ENCODE measurements at places on chromosomes 11 and 22.

DNA sequence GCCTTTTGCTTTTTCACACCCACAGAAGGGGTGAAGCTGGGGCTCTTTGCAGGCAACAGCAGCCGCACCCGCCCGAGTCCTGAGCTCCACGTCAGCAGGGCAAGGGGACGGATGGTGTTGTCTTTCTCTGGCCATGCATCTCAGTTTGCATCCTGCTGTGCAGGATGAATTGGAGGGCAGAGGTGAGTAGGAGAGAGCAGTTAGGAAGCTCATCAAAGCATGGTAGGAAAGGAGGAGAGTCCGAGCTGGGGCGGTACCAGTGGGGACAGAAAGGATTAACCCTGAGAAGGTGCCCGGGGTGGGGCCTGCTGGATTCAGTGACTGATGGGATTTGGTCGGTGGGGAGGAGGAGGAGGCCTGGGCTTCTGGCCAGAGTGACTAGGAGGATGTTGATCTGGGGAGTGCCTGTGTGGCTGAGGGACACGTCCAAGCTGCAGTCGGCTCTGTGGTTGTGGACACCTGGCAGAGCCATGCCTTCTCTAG lies 14.6 kb downstream of the FAM83F start:
- peaks cover 24% of the 10 kb centered on the region for H3K27me3 ChIP-seq
- ATAC-seq: no peak
- H3K36me3 ChIP-seq: no peaks in the 10 kb centered on the region
- peaks cover 10% of the 10 kb centered on the region for H3K4me1 ChIP-seq

DNA sequence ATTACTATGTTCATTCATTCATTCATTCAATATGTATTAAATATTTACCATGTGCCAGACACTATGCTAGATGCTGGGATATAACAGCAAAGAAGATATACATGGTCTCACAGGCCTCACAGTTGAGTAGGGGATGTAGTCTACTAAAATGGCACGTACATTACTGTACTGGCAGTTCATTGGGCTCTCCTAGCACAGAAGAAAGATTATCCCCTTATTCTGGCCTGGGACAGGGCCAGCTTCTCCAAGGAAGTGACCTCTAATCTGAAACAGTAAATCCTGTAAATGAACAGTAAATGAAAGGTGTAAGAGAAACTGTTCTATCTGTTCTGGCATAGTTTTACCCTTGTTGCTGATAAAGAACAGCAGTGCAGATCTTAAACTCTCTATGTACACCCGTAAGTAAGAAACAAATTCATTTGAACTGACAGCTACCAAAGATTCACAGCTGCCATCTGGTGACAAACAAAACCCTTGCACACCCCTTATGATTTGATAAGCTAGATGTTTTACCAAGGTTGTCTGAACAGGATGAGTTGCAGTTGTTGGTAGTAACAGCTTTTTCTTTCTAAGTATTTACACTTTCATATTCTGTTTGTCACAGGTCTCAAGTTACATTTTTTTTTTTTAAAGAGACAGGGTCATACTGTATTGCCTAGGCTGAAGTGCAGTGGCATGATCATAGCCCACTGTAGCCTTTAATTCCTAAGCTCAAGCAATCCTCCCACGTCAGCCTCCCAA lies 263.1 kb downstream of the TMEM135 start:
- no peak overlapping the region for H3K27ac ChIP-seq
- peaks cover 6% of the 10 kb centered on the region for H3K36me3 ChIP-seq

DNA sequence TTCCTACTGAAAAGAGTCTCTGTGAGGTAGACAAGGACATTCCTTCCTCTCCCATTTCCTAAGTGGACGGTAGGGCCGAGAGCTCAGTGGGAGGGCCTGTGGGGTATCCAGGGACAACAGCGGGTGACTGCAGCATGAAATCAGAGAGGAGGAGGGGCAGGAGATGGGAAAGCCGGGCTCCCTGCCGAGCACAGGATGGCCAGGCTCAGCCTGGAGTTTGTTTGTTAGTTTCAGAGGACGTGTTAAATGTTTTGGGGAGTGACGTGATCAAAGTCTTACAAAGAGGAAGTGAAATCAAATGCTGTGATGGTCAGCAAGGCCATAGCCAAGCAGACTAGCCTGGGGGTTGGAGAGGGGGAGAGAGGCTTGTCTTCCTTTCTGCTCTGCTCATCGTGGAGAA lies 152.7 kb downstream of the ADAMTS15 start:
- H3K4me3 ChIP-seq: no peak overlapping the region
- ATAC-seq: no peak
- H3K27ac ChIP-seq: no peak overlapping the region
- H3K27me3 ChIP-seq: no peaks in the 10 kb centered on the region
- no peaks in the 10 kb centered on the region for H3K4me1 ChIP-seq

GRCh38 chr11:110928391-110928790 lies 216.2 kb upstream of the ARHGAP20 start:
- H3K27ac ChIP-seq: no peak overlapping the region
- no peaks in the 10 kb centered on the region for H3K4me1 ChIP-seq
- H3K27me3 ChIP-seq: no peaks in the 10 kb centered on the region

GRCh38 chr11:75276186-75276585 lies 35.6 kb downstream of the TPBGL start:
- H3K27me3 ChIP-seq: no peaks in the 10 kb centered on the region
- no peak for ATAC-seq
- H3K4me1 ChIP-seq: peaks cover 30% of the 10 kb centered on the region
- peak overlapping the region; percentile 95 for H3K27ac ChIP-seq
- no peaks in the 10 kb centered on the region for H3K36me3 ChIP-seq

- H3K27ac ChIP-seq: no peak overlapping the region
- no peaks in the 10 kb centered on the region for H3K36me3 ChIP-seq
- H3K4me3 ChIP-seq: no peak overlapping the region
- peaks cover 27% of the 10 kb centered on the region for H3K27me3 ChIP-seq
- H3K4me1 ChIP-seq: no peaks in the 10 kb centered on the region
Measured at GRCh38 chr11:112889446-112889845, 71.8 kb upstream of the NCAM1 start.

- H3K27me3 ChIP-seq: no peaks in the 10 kb centered on the region
- no peak overlapping the region for H3K4me3 ChIP-seq
- ATAC-seq: no peak
- no peaks in the 10 kb centered on the region for H3K4me1 ChIP-seq
- no peaks in the 10 kb centered on the region for H3K36me3 ChIP-seq
Measured at GRCh38 chr11:38461751-38462150, 1863.7 kb upstream of the RAG2 start.

GRCh38 chr22:35192129-35192918 lies 65.0 kb upstream of the HMGXB4 start:
- H3K36me3 ChIP-seq: no peaks in the 10 kb centered on the region
- H3K27me3 ChIP-seq: peaks cover 10% of the 10 kb centered on the region
- no peaks in the 10 kb centered on the region for H3K4me1 ChIP-seq
- no peak overlapping the region for H3K4me3 ChIP-seq
- ATAC-seq: no peak

DNA sequence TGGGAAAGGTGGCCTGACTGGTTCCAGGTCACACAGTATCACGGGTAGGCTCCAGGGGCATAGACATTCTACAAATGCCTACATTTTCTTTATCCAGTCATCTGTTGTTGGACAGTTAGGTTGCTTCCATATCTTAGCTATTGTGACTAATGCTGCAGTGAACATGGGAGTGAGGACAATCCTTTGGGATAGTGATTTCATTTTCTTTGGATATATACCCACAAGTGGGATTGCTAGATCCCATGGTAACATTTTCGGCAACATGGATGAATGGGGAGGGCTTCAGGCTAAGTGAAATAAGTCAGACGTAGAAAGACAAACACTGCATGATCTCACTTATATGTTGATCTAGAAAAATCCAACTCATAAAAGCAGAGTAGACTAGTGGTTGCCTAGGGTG lies 744.3 kb downstream of the NTM start:
- no peaks in the 10 kb centered on the region for H3K4me1 ChIP-seq
- H3K36me3 ChIP-seq: no peaks in the 10 kb centered on the region
- ATAC-seq: no peak
- peaks cover 3% of the 10 kb centered on the region for H3K27me3 ChIP-seq
- no peak overlapping the region for H3K27ac ChIP-seq
- no peak overlapping the region for H3K4me3 ChIP-seq

DNA sequence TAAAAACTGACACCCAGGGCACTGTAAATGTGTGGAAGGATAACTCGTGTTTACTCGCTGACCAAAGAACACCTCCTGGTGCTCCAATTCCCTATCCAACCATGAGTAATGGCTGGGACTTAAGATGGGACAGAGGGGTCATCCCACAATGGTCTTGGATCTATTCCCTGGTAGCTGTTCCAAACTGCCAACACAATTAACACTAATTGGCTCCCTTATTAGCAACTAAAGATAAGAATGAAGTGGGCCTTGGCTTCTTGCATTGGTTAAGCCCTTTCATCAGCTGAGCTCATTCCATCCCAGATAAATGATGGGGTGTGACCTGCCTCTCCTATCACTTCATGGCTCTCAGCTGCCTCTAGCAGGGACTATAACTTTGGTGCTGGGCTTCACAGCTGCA lies 1.5 kb upstream of the SIK3 start:
- H3K27ac ChIP-seq: peak overlapping the region; percentile 99
- no peak for ATAC-seq

- H3K27me3 ChIP-seq: no peaks in the 10 kb centered on the region
- ATAC-seq: peak; percentile 66
- H3K36me3 ChIP-seq: peaks cover 91% of the 10 kb centered on the region
- peak overlapping the region; percentile 96 for H3K4me3 ChIP-seq
- H3K4me1 ChIP-seq: peaks cover 11% of the 10 kb centered on the region
Measured at GRCh38 chr11:72813740-72814285, 398 bp upstream of the ATG16L2 start.

DNA sequence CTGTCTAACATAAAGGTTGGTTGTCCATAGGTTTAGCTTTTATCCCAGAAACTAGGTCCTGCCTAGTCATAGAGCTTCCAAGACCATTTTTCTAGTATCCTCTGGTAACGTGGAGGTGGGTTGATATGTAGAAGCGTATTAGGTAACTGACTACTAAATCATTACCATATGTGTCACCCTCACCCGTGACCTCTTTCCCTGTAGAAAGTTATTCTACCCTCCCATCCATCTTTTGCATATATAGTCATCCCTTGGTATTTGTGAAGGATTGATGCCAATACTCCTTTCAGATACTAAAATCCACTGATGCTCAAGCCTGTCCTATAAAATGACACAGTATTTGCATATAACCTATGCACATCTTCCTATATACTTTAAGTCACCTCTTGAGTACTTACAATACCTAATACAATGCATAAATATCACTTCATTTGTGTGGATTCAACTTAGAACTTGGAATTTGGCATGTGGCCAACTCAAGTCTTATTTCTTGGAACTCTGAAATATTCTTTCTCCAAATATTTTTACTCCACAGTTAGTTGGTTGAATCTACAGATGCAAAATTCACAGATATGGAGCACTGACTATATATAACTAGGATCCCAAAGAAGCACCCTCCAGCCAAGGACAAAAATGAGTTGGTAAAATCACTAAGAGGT lies 497.0 kb upstream of the TENM4 start:
- no peaks in the 10 kb centered on the region for H3K36me3 ChIP-seq
- ATAC-seq: no peak
- H3K27me3 ChIP-seq: no peaks in the 10 kb centered on the region
- no peaks in the 10 kb centered on the region for H3K4me1 ChIP-seq
- H3K4me3 ChIP-seq: no peak overlapping the region

DNA sequence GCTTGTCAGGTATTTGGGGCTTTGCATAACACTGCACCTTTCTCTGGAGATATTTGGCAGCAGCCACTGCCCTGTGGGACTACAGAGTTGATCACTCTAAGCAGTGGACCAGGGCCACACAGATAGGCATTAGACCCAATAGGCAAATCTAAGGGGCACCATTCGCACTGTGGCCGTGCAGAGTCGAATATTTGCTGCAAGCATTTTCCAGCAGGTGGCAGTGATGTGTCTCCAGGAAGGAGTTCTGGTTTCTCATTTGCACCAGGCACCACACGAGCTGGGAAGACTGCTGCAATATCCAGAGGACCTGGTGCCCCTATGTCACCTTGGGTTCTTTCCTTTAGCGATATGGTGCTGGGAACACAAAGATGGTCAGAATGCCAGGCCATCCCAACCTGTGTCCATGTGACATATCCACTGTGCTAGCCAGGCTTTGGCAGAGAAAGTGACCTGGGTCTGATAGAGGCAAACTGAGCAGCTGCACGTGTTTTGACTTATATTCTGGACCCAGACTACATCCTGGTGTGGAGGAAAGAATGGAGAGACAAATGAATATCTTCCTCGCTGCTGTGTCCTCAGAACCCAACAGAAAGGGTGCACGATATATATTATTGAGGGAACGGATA lies 318.7 kb downstream of the BUD13 start:
- H3K4me3 ChIP-seq: no peak overlapping the region
- peaks cover 18% of the 10 kb centered on the region for H3K27me3 ChIP-seq
- no peaks in the 10 kb centered on the region for H3K36me3 ChIP-seq
- no peak overlapping the region for H3K27ac ChIP-seq

DNA sequence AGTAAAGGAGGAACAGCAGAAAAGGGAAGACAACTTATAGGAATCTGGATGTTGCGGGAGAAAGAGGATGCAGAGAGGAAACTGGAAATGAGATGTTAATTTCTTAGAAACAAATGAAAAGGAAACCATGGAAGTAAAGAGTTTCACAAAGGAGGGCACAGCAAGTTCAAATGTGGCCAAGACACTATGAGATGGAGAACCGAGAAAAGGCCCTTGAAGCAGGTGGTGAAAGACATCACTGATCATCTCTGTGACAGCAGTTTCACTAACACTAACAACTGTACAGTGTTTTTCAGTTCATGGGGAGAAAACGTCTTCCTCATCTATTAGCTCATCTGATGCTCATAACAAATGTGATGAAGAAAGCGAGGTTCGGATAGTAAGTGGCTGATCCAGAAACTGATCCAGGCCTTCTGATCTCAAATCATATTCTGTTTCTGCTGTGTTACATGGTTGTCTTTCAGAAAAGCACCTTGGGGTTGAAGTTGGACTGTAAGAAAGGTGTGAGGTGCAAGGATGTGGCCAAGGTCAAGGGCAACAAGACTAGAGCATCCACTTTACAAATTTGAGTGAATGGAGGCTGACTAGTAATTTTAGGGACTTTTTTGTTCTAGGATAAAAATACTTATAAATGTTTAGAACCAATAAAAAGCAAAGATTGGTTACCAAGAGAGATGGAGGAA lies 492.1 kb upstream of the CADM1 start:
- H3K27me3 ChIP-seq: no peaks in the 10 kb centered on the region
- no peak overlapping the region for H3K4me3 ChIP-seq
- no peaks in the 10 kb centered on the region for H3K36me3 ChIP-seq
- no peak overlapping the region for H3K27ac ChIP-seq
- no peak for ATAC-seq
- H3K4me1 ChIP-seq: no peaks in the 10 kb centered on the region

- H3K4me3 ChIP-seq: no peak overlapping the region
- H3K36me3 ChIP-seq: no peaks in the 10 kb centered on the region
- no peaks in the 10 kb centered on the region for H3K27me3 ChIP-seq
Measured at GRCh38 chr11:83713708-83714107, 427.5 kb upstream of the CCDC90B start.

GRCh38 chr11:12724301-12725054 lies 50.3 kb downstream of the TEAD1 start:
- H3K27me3 ChIP-seq: peaks cover 49% of the 10 kb centered on the region
- H3K27ac ChIP-seq: no peak overlapping the region
- no peak for ATAC-seq
- H3K4me1 ChIP-seq: no peaks in the 10 kb centered on the region
- no peaks in the 10 kb centered on the region for H3K36me3 ChIP-seq

GRCh38 chr11:78991681-78992080 lies 417.0 kb upstream of the NARS2 start:
- no peak for ATAC-seq
- peaks cover 10% of the 10 kb centered on the region for H3K27me3 ChIP-seq
- H3K27ac ChIP-seq: no peak overlapping the region
- H3K4me1 ChIP-seq: no peaks in the 10 kb centered on the region

GRCh38 chr11:47443028-47443700 lies 5.8 kb downstream of the RAPSN start:
- H3K27me3 ChIP-seq: no peaks in the 10 kb centered on the region
- H3K27ac ChIP-seq: no peak overlapping the region
- H3K4me3 ChIP-seq: no peak overlapping the region
- ATAC-seq: no peak
- no peaks in the 10 kb centered on the region for H3K36me3 ChIP-seq
- H3K4me1 ChIP-seq: peaks cover 5% of the 10 kb centered on the region

Measured in activated T-helper 17 cell treated with anti-CD3 and anti-CD28 coated beads, Interleukin-2, amount 50 U/mL, for 72 hours (primary cell).